GM13977 (cell line): ENCODE measurements at places on chromosomes 2 and 18.

DNA sequence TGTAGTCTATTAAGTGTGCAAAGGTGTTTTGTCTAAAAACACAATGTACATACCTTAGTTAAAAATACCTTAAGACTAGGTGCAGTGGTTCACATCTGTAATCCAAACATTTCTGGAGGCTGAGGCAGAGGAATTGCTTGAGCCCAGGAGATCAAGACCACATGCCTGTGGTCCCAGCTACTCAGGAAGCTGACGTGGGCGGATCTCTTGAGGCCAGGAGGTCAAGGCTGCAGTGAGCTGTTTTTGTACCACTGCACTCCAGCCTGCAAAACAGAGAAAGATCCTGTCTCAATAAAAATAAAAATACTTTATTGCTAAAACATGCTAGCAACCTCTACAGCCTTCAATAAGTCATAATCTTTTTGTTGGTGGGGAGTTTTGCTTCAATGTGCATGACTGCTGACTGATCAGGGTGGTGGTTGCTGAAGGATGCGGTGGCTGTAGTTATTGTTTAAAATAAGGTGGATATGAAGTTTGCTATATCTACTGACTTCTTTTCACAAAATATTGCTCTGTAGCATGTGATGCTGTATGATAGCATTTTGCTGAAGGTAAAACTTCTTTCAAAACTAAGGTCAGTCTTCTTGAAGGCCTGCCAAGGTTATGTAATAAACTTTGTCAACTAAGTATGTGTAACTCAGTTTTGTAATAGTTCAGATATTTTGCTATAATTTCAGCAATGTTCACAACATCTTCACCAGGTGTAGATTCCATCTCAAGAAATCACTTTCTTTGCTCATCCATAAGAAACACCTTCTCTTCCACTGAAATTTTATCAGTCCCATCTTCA is 1238.0 kb upstream of the NRXN1 start:
- DNase-seq, result no peak

GRCh38 chr18:4157352-4157751 is 297.8 kb downstream of the DLGAP1 start:
- no peak for DNase-seq

- no peak for DNase-seq
Observed at GRCh38 chr18:74337912-74338309, 22.3 kb downstream of the C18orf63 start.

DNA sequence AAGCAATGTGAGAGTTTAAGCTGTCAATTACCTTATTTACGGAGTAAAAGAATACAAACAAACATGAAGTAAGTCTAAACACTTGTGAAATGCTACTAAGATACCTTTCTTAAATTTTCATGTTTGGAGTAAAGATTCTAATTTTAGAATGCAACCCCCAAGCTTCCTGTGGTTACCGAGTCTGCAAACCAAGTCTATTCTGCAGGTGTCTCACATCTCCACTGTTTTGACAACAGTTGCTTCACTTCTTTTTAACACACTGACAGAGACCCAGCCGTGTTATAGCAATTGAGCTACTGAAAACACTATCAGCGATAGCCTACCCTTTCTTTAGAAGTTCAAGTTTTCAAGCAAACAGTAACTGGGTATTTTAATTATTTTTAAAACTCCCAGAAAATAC is 608.3 kb downstream of the ERBB4 start:
- DNase-seq, result peak; percentile 9

- DNase-seq, result peak; percentile 7
Observed at GRCh38 chr2:46747297-46747818, 168.2 kb downstream of the MCFD2 start.

DNA sequence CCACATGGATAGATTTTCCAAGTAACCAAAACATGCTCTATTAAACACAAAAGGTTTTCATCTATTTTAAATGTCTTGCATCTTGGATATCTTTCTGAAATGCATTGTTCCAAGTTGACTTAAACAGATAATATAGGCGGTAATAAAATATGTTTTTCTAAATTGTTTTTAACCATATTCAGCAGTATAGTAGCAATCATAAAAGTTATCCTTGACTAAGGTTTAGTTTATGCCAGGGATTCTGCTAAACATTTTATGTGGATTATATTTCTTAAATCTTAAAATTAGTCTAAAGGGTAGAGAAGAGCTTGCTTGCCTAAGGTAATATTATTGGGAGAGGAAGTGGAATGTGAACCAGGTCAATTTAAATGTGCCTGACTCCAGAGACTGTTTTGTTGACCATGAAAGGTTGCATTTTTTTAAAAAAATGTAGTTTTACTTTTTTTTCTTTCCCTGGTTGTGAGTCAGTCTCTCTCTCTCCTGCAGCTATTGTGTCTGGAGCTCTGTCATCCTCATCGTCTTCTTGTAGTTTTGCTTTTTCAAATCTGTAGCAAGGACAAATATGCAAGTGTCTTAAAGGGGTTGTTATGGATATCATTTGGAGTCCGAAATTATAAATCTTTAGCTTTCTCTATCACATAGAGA is 309.1 kb upstream of the COL3A1 start:
- no peak for DNase-seq

GRCh38 chr18:14979875-14980274 is 231.9 kb downstream of the ANKRD30B start:
- DNase-seq, result no peak

DNA sequence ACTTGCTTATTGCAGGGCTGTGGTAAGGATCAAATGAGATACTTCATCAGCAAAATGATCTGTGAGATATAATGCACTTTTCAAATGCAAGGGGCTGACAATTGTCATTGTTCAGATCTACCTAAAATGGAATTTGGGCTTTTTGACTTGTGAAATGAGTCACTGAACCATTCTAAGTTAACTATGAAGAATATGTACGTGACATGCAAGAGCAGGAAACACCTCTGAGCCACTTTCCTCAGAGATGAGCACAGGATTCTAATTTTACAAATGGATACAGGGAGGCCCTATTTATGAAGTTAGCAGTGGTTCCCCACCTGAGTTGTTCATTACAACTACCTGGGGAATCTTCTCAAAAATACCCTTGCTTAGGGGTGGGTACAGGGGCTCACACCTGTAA is 26.7 kb downstream of the CTLA4 start:
- DNase-seq, result no peak

GRCh38 chr2:166675553-166675952 is 181.5 kb upstream of the SCN7A start:
- DNase-seq, result no peak

DNA sequence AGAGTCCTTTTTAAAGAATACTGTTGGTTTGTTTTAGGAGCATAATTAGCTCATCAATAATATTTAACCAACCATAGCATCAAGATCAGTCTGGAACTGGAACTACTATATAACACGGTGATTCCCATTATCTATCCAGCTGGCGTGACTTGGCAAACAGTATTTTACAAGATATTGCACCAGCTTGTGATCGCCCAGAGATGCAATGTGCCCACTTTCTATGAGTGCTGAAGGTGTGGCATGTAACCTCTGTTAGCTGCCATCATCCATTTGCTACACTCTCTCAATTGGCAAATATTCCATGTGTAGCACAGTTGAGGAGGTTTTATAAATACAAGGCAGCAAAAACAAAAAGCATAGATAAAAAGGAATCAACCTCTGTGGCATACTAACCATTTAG is 64.9 kb downstream of the FIGN start:
- no peak for DNase-seq

- DNase-seq, result no peak
Observed at GRCh38 chr18:25327584-25327983, 24.4 kb downstream of the ZNF521 start.

DNA sequence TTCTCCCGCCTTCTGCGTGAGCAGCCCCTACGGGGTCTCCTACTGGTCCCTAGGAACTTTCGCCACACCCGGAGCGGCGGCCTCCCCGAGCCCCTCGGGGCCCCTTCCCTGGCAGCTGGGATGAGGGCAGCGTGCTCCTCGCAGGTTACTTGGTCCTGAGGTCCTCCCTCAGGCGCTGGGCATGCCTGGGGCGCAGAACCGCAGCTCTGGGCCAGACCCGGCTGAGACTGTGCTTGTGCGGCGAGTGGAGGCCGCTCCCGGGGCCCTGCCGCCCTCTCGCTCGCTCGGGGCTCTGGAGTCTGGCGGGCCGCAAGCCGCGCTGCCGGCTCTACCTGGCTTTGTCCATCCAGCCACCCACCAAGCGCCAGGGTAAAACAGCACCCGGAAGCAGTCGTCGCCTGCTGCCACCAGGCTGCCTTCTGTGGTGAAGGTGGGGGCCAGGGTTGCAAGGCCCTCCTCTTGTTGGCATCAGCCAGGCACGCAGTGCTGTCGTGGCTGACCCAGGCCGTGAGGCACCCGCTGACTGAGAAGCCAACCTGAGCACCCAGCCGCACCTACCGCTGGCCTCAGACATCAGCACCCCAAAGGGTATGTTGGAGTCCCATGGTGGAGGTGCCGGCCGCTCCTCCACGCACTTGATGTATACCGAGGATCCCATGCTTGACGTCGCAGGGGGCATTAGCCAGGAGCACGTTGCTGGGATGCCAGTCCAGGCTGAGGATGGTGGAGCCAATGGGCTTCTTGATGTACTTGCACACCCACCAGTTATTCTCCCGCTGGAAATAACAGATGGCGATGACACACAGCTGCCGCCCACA is 46.1 kb upstream of the PTH2R start:
- no peak for DNase-seq

DNA sequence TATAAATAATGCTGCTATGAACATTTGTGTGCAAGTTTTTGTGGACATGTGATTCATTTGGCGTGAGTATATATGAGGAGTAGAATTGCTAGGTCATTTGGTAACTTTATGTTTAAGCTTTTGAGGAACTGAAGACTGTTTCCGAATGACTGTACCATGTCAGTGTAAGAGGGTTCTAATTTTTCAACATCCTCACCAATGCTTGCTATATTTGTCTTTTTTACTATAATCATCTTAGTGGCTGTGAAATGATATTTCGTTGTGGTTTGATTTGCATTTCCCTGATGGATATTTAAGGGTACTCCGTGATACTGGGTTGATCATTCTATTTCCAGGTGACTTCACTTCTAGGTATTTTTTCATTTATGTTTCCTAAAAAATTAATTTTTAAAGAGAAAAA is 241.1 kb downstream of the BCL2 start:
- DNase-seq, result peak; percentile 70

GRCh38 chr2:196480653-196481323 is 158.7 kb upstream of the CCDC150 start:
- no peak for DNase-seq

GRCh38 chr2:100407073-100407472 is 10.4 kb downstream of the CHST10 start:
- no peak for DNase-seq

DNA sequence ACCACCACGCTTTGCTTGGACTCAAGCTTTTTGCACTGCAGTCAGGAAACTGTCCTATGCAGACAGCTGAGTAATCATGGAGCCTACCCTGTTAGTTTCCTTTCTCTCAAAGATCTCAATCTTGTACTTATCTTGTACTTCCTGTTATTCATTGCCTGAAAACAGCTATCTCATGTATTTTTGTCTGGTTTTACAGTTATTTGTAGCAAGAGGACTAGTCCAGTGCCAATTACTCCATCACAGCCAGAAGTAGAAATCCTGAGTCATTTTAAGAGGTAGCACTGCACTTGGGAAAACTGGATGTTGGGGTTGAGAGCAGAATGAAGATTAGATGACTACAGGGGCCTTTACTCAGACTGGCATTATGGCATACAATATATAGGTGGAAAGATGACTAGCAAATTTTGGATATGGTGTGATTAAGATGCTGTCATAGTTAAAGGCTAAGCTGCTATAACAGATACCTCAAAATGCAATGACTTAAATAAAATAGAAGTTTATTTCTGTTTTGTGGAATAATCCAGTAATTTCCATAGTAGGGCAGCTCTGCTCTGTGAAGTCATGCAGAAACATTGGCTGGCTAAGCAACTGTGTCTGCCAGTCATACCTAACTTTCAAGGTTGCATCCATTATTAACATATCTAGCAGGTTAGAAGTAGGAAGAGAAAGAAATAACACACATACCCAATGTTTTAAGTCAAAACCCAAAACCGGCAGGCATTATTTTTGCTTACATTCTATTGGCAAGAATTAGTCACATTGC is 21.1 kb upstream of the CHMP3 start:
- peak; percentile 16 for DNase-seq

GRCh38 chr2:234422981-234423431 is 73.9 kb downstream of the ARL4C start:
- no peak for DNase-seq

- DNase-seq, result no peak
Observed at GRCh38 chr2:240961910-240962299, 36.5 kb upstream of the SNED1 start.

GRCh38 chr18:35696307-35696706 is 114.8 kb downstream of the GALNT1 start:
- no peak for DNase-seq

DNA sequence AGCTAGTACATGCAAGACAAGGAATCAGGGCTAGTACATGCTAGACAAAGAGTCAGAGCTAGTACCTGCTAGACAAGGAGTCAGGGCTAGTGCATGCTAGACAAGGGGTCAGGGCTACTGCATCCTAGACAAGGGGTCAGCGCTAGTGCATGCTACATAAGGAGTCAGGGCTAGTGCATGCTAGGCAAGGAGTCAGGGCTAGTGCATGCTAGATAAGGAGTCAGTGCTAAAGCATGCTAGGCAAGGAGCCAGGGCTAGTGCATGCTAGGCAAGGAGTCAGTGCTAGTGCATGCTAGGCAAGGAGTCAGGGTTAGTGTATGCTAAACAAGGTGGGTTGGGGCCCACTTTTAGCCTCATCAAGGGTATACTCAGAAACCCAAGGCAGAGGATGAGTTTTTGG is 90.1 kb upstream of the FAM136A start:
- DNase-seq, result no peak

DNA sequence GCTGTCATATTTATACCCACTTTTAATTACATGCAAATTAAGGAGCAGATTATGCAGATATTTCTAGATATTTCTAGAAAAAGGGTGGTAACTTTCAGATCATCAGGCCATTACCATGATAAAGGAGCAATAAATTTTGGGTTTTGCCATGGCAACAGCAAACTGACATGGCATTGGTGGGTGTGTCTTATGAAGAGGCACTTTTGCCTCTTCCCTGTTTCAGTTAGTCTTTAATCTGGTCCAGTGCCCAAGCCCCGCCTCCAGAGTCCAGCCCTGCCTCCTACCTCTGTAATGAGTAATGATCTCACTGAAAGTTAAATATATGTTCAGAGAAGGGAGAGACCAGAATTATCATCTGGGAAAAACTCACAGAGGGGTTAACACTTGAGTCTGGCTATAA is 124.8 kb downstream of the SCG2 start:
- DNase-seq, result no peak

GRCh38 chr2:14256890-14257289 is 375.6 kb upstream of the LRATD1 start:
- no peak for DNase-seq

DNA sequence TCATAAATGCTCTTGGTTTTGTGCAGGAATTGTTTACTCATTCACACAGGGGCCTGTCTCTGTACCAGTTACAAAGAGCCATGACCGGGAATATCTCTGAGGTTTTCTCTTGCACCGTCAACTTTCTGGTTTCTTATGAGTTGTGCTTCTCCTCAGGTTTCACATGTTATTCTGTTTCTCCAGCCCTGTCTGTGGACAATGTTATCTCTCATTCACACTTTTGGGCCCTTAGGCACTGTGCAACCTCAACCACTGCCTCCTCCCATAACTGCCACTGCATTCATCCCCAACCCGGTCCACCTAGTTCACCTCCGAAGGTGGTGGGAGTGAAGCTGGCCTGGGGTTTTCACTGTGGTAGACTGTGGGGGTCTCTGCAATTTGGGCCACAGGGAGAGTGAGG is 22.5 kb upstream of the NEDD4L start:
- no peak for DNase-seq

GRCh38 chr18:7414459-7414858 is 152.7 kb upstream of the PTPRM start:
- DNase-seq, result no peak
